NCI-H1436 treated with DMSO at 0.1 percent for 48 hours (cell line): ENCODE measurements at places on chromosomes 3 and 15.

DNA sequence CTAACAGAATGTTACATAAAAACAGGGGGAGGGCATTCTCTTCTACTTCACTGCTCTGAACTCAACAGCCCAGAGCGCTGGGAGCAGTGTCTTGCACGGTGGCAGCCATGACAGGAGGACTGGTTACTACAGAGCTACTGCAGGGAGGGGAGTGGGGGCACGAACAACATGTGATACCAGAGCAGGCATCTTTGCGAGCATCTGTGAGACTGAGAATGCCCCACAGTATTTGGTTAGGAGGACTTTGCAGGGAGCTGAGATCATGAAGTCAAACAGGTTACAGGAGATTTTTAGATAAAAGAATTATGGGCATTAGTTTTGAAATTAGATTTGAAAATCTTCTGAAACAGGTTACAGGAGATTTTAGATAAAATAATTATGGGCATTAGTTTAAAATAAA, 58.8 kb upstream of the GOLGA8B start:
- no peak for DNase-seq

- no peak for DNase-seq
Measured at GRCh38 chr3:25038922-25039321, 389.1 kb upstream of the RARB start.

- no peak for DNase-seq
Measured at GRCh38 chr3:119795849-119796248, 13.9 kb downstream of the NR1I2 start.

- no peak for DNase-seq
Measured at GRCh38 chr15:63381301-63382204, at the start of gene CA12. TSS of gene CA12 (minus strand) at chr15:63381846. CDS start at chr15:63381720, 126 bp downstream.

DNA sequence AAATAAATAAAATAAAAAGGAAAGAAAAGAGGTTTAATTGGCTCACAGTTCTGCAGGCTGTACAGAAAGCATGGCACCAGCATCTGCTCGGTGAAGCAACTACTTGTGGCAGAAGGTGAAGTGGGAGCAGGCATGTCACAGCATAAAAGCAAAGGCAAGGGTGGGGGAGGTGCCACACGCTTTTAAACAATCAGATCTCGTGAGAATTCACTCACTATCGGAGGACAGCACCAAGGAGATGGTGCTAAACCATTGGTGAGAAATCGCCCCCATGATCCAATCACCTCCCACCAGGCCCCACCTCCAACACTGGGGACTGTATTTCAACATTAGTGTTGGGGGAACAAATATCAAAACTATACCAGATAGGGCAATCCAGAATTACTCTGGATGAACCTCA, 15.3 kb downstream of the SCG3 start:
- no peak for DNase-seq

- DNase-seq: no peak
Measured at GRCh38 chr3:31955581-31955980, 25.5 kb downstream of the OSBPL10 start.
